ENCODE measurements at places on chromosomes 11 and 22. TPM values are rescaled to one million over a fixed set of nuclear protein-coding genes. Genes with fewer than 3 reads are reported as not detected.

DNA sequence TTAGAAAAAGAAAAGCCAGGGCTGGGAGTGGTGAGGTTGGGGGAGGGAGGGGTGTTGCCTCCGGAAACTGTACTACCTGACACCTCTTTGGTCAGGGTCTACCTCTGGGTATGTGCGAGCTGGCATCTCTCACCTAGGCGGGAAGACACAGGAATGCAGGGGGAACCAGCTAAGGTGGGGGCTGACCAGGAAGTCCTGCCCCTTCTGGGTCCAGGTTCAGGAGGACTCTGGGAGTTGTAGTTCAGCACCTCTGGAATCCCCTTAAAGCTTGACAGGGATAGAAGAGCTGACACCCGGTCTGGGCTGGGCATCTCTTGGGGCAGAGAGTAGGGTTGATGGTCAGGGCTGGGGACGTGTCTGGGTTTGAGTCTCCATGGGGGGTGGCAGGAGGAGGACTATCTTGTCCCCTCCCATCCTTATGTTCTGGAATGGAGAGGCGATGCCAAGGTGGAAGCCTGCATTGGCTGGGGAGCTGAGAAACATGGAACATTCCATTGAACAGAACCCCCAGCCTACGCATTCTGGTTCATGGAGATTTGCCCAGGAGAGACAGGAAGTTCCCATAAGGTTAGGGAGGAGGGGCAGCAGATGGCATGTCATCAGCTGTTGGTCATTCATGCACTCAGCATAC, 2.1 kb upstream of the KIAA1671 start:
- peaks cover 14% of the 10 kb centered on the region for H3K4me1 ChIP-seq
- no peak overlapping the region for H3K27ac ChIP-seq
- no peak for DNase-seq
- H3K36me3 ChIP-seq = no peaks in the 10 kb centered on the region
- no peak overlapping the region for H3K4me3 ChIP-seq
- H3K27me3 ChIP-seq = peaks cover 10% of the 10 kb centered on the region

GRCh38 chr22:49334976-49335375, 492.7 kb downstream of the BRD1 start:
- H3K36me3 ChIP-seq = no peaks in the 10 kb centered on the region
- H3K27me3 ChIP-seq = no peaks in the 10 kb centered on the region
- H3K27ac ChIP-seq = no peak overlapping the region
- no peak overlapping the region for H3K4me3 ChIP-seq

RELT gene
- 5.2 TPM for polyA plus RNA-seq

DNA sequence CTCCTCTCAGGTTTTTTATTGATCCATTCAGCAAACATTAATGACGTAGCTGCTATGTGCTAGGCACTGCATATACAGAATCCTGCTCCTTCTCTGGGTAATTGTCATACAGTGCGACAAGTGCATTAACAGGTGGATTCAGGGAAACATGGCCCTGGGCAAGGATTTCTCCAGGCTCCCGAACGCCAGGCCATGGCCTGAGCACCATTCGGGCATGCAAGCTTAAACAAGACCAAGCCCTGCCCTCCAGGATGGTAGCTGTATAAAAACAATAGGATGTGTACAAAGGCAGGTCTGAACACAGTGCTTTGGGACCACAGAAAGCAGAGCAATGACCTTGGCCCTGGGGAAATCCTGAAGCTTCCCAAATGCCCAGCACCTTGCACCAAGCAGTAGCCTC, 9.1 kb upstream of the SYT7 start:
- no peaks in the 10 kb centered on the region for H3K36me3 ChIP-seq
- peaks cover 7% of the 10 kb centered on the region for H3K27me3 ChIP-seq
- H3K4me3 ChIP-seq = no peak overlapping the region
- no peak for DNase-seq
- no peak overlapping the region for H3K27ac ChIP-seq

TTC28 gene
- 0.50 TPM for polyA plus RNA-seq

All from CD4-positive, alpha-beta memory T cell (primary cell).